Right cardiac atrium (tissue), 5 donors: ENCODE measurements at places on chromosomes 11 and 22. TPM values are rescaled to one million over a fixed set of nuclear protein-coding genes. Genes with fewer than 3 reads are reported as not detected.

GRCh38 chr22:19755145-19755710 lies 5.3 kb upstream of the TBX1 start:
- DNase-seq, result no peak

GRCh38 chr11:3659595-3660515 lies 11.3 kb downstream of the CHRNA10 start:
- DNase-seq, result no peak

The THOC5 gene
- 58.9 TPM for total RNA-seq

The TMPRSS5 gene
- 0.17 TPM for total RNA-seq

The APOBEC3C gene
- total RNA-seq, result 35.3 TPM

- peak; percentile 78 for DNase-seq
These were observed 1.1 kb downstream of the FXYD2 start for GRCh38 chr11:117823294-117823945.

GRCh38 chr11:43498561-43498960 lies 139.8 kb downstream of the TTC17 start:
- no peak for DNase-seq

- no peak for DNase-seq
These were observed 60.0 kb downstream of the ENTHD1 start for GRCh38 chr22:39833610-39834009.

DNA sequence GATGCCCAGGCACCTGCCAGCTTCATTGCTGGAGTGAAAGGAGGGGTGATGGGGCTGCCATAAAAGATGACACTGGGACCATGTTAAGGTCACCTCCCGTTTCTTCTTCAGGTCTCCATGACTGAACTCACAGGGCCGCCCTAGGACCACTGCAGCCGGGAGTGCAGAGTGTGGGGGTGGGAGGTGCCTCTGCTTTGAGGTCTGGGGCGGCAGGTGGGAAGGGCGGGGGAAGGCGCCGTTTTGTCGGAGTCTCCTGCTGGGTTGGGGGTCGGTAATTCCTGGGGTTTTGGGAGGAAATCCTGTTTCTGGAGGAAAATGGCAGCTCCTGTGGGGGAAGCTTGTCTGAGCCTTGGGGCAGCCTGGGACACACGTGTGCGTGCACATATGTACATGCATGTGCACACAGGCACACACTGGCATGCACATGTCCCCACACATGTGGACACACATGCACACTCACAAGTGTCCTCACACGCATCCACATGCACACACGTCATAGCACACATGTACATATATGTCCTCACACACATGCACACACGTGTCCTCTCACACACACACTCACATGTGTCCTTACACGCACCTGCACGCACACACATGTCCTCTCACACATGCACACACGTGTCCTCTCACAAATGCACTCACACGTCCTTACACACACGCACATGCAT lies 990.9 kb downstream of the BRD1 start:
- DNase-seq, result no peak

The VSTM5 gene
- total RNA-seq, result 0.48 TPM

The MIAT gene
- total RNA-seq, result 1.5 TPM

- DNase-seq, result no peak
These were observed 47.1 kb downstream of the BID start for GRCh38 chr22:17726928-17727897.

DNA sequence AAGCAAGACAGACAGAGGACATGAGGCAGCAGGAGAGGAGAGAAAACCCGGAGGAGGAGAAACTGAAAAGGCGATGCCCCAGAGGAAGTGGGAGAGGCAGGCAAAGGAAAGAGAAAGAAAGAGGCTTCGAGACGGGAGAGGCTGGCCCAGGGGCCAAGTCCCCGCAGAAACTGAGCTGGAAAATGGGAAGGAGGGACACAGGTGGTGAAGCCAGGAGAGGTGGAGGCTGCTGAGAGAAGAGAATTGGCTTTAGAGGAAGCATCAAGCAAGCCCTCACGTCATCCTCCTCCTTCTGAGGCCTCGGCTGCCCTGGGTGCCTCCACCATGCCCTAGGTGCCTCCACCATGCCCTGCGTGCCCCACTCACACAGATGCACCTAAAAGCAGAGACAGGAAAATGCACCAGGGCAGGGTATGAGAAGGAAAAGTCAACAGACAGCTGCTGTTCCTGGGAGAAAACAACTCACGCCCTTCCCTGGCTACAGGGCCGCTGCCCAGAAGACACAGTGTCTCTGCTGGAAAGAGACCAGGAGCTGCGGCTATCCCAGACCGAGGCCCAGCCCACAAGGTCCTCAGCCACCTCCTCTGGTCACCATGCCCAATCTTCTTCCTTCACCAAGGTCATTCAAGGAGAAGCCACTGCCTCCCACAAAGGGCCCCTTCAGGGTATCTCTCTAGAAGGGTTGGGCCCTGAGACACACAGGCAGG lies 14.3 kb downstream of the FXYD6 start:
- no peak for DNase-seq

The GLYAT gene
- not detected for total RNA-seq

The ASCL3 gene
- not detected for total RNA-seq

DNA sequence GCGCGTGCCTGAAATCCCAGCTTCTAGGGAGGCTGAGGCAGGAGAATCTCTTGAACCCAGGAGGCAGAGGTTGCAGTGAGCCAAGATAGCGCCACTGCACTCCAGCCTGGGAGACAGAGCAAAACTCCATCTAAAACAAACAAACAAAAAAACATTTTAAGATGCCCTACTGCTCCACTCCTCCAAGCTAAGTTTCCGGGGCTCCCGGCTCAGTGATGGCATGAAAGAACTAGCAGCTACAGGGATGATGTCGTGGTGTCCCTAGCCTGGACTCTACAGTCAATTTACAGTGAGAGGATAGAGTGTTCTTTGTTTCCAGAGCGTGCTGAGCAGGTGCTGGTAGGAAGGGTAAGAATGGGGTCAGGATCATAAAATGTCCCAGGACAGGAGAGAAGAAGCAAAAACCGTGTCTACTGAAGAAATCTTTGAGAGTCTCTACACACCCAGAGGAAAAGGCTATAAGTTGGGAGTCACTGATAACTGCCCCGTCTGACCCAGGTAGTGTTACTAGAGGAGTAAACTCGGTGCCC lies 1.2 kb upstream of the ZBTB3 start:
- no peak for DNase-seq
